Upper lobe of right lung (tissue), 1 donor: ENCODE measurements at places on chromosomes 1 and 21.
A peak's percentile ranks its signal among the peaks of the same experiment; 100 is the strongest.

- no peak for DNase-seq
These were observed 66.2 kb downstream of the VPS13D start for GRCh38 chr1:12296016-12296415.

DNA sequence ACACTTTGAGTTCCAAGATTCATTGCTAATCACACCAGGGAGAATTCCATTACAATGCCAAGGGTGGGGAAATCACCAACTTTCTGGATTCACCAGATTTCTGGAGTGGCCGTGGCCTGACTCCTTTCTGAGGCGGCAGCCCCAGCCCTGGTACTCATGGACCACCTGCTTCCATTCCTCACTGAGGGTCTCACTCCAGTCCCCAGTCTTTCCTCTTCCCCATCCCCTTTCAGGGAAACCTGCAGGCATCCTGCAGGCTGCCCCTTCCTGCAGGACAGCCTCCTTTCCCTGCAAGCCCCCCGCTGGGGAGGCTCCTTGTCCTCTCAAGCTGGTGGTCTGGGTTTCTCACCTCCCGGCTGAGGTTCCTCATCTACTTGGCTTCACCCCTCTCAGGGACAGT lies 12.7 kb upstream of the CDK18 start:
- no peak for DNase-seq

DNA sequence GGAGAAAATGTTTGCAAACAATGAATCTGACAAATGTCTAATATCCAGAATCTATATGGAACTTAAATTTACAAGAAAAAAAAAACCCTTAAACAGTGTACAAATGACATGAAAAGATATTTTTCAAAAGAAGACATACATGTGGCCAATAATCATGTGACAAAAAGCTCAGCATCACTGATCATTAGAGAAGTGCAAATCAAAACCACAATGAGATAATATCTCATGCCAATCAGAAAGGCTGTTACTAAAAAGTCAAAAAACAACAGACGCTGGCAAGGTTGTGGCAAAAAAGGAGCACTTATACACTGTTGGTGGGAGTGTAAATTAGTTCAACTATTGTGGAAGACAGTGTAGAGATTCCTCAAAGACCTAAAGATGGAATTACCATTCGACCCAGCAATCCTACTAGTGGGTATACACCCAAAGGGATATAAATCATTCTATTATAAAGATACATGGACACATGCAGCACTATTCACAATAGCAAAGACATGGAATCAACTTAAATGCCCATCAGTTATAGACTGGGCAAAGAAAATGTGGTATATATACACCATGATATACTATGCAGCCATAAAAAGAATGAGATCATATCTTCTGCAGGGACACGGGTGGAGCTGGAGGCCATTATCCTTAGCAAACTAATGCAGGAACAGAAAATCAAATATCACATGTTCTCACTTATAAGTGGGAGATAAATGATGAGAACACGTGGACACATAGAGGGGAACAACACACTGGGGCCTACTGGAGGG lies 123.2 kb downstream of the PTPRC start:
- no peak for DNase-seq

DNA sequence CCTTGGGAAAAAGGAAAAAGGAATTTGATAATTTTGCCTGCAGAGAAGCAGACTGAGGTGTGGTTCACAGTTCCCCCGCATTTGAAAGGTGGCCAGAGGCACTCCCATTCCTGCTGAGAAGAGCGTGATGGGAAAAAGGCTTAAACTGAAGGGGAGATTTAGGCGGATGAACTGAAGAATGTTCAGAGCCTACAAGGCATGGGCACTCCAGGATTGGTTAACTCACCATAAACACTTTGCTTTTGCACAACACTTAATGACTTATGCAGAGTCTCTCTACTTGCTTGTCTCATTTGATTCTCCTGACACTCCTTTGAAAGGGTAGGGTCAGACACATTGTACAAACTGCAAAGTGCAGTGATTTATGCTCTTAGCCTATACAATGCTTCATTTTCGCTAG lies 119.6 kb upstream of the RUNX1 start:
- DNase-seq, result no peak

DNA sequence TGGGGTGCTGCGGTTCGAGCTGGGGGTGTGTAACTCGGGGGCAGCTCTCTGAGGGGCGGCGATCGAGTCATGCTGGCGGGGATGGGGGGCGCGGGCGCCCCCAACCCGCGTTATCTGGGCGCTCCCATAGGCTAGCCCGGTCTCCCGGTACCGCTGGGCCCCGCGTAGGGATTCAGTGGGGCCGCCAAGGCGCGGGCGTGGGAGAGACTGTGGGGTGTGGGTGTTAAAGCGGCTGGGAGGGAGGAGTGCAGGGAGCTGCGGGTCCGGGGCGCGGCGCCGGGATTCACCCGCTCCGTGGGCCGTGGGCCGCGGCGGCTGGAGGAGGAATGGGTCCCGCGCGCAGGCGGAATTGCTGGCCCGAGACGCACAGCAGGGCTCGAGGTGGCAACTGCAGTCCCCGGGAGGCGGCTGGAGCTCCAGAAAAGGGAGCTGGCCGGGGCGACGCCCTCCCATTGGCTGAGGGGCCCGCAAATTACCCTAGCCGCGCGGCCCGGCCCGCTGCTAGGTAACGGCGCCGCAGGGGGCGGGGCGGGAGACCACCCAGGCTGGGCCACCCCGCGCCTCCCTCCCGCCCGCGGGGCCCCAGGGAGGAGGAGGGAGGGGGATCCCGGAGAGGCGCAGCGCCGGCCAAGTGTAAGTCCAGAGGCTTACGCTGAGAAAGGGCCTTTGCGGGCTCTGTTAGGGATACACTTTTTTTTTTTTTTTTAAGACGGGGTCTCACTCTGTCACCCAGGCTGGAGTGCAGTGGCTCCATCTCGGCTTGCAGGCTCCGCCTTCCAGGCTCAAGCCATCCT lies at the start of gene PTCH2:
Gene PTCH2, minus strand, starts transcription at position 392 of the 794 bp plus-strand sequence. Its CDS starts 321 bp downstream, at position 71.
- DNase-seq, result peak; percentile 76

- DNase-seq, result no peak
These were observed 20.6 kb upstream of the KIF26B start for GRCh38 chr1:245133995-245134715.
